OCI-M1 (cell line): ENCODE measurements at places on chromosomes 13 and 19.

DNA sequence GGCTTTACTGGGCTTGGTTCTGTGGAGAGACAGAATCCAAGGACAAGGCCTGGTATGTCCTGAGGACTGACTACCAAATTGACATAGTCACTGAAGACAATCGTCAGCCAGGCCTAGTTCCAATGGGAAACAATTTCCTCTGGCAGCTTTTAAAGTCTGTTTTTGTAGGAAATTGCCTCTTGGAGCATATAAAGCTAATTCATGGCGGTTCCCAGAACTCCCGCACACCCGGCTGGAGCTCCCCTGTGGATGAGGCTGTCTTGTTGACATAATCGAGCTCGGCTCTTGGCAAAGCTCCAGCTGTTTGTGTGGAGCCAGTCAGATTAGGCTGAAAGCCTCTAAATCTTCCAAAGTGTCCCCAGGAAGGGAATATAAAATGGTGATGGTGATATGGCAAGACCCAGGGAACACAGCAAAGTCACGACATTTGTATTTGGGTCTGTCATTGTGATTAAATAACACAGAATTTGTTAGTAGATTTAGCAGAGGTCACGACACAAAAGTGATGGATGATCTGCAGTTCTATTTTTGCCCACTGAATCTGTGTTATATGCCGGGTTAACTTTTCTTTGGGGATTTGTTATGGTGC, 395.0 kb downstream of the PCDH9 start:
- peak; percentile 48 for DNase-seq

DNA sequence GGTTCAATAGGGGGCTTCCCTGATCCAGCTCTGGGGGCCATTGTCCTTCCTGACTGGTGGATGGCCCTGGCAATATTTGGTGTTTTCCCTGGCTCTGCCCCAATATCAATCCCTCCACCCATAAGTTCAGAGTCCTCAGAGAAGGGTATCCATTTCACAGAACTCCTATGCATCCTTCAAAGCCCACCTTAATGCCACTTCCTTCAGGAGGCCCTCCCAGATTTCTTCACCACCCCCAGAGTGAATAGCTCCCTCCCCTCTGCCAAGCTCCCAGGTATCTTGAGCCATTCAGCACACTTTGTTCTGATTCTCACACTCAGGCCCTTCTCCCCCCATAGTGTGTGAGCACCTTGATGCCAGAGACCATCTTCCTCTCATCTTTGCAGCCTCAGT, 5.8 kb downstream of the PPP1R14A start:
- no peak for DNase-seq

GRCh38 chr13:26445092-26445491, 112.4 kb upstream of the WASF3 start:
- DNase-seq: no peak

- DNase-seq: no peak
These were observed 567 bp downstream of the SBK2 start for GRCh38 chr19:55536366-55536765.

GRCh38 chr19:30068528-30069395, 126.7 kb downstream of the URI1 start:
- DNase-seq: no peak

GRCh38 chr19:18590273-18591272, 2.0 kb downstream of the REX1BD start:
- DNase-seq: no peak
